Activated CD4-positive, alpha-beta T cell treated with anti-CD3 and anti-CD28 coated beads, Interleukin-2, amount 10 ng/mL, durations not matched to agents 24 days and 14 days (primary cell): ENCODE measurements at places on chromosomes 16 and 17. TPM values are rescaled to one million over a fixed set of nuclear protein-coding genes. Genes with fewer than 3 reads are reported as not detected.

GRCh38 chr16:11056090-11056992 lies 112.0 kb downstream of the CLEC16A start:
- H3K27me3 ChIP-seq = no peaks in the 10 kb centered on the region
- peaks cover 61% of the 10 kb centered on the region for H3K4me1 ChIP-seq
- peak overlapping the region; percentile 64 for H3K27ac ChIP-seq
- H3K4me3 ChIP-seq = peak overlapping the region; percentile 34
- no peak for DNase-seq
- peaks cover 50% of the 10 kb centered on the region for H3K36me3 ChIP-seq

GRCh38 chr16:63947022-63947421 lies 1174.8 kb downstream of the CDH11 start:
- no peak for DNase-seq
- no peaks in the 10 kb centered on the region for H3K4me1 ChIP-seq
- H3K27me3 ChIP-seq = no peaks in the 10 kb centered on the region
- H3K36me3 ChIP-seq = no peaks in the 10 kb centered on the region
- H3K4me3 ChIP-seq = no peak overlapping the region

- no peak overlapping the region for H3K27ac ChIP-seq
- DNase-seq = no peak
- H3K36me3 ChIP-seq = no peaks in the 10 kb centered on the region
- no peaks in the 10 kb centered on the region for H3K27me3 ChIP-seq
- no peak overlapping the region for H3K4me3 ChIP-seq
- no peaks in the 10 kb centered on the region for H3K4me1 ChIP-seq
Measured at GRCh38 chr16:88299751-88300462, 82.9 kb upstream of the ZNF469 start.

CACNG1 gene
- total RNA-seq = not detected in 2 replicates

DNA sequence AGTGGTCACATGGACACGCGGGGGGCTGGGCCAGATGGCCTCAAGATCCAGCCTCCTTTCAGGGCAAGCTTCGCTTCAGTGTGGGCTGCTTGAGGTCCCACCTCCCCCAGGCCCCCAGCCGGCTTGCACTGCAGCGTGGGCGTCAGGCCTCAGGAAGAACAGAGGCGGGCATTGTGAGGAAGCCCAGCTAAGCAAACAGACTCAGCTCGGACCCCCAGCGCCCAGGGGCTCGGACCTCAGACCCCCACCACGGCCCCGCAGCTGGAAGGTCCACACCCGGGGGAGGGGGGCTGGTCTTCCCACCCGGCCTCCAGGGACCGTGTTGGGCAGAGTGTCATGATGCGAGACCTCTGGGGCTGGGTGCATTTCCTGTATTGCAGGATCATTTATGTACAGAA lies 24.7 kb upstream of the ZNF469 start:
- H3K27ac ChIP-seq = no peak overlapping the region
- DNase-seq = no peak
- no peaks in the 10 kb centered on the region for H3K4me1 ChIP-seq

- H3K27ac ChIP-seq = no peak overlapping the region
- H3K27me3 ChIP-seq = no peaks in the 10 kb centered on the region
- no peaks in the 10 kb centered on the region for H3K36me3 ChIP-seq
- H3K4me3 ChIP-seq = no peak overlapping the region
- no peak for DNase-seq
Measured at GRCh38 chr16:24855678-24856077, 9.9 kb downstream of the SLC5A11 start.

GRCh38 chr17:75020331-75021110 lies 8.1 kb downstream of the MRPL58 start:
- no peaks in the 10 kb centered on the region for H3K27me3 ChIP-seq
- H3K4me3 ChIP-seq = no peak overlapping the region
- peaks cover 9% of the 10 kb centered on the region for H3K4me1 ChIP-seq
- peaks cover 54% of the 10 kb centered on the region for H3K36me3 ChIP-seq
- H3K27ac ChIP-seq = no peak overlapping the region

- H3K27me3 ChIP-seq = peaks cover 35% of the 10 kb centered on the region
- peaks cover 3% of the 10 kb centered on the region for H3K36me3 ChIP-seq
- H3K4me1 ChIP-seq = peaks cover 13% of the 10 kb centered on the region
- H3K4me3 ChIP-seq = peak overlapping the region; percentile 73
- H3K27ac ChIP-seq = no peak overlapping the region
- DNase-seq = peak; percentile 65
Measured at GRCh38 chr17:385178-385835, 32.7 kb upstream of the RPH3AL start.

GRCh38 chr17:6914711-6915110 lies 81.1 kb upstream of the ALOX12 start:
- H3K27ac ChIP-seq = no peak overlapping the region
- H3K4me1 ChIP-seq = peaks cover 20% of the 10 kb centered on the region
- peak overlapping the region; percentile 11 for H3K4me3 ChIP-seq
- H3K27me3 ChIP-seq = peaks cover 32% of the 10 kb centered on the region
- no peaks in the 10 kb centered on the region for H3K36me3 ChIP-seq

DNA sequence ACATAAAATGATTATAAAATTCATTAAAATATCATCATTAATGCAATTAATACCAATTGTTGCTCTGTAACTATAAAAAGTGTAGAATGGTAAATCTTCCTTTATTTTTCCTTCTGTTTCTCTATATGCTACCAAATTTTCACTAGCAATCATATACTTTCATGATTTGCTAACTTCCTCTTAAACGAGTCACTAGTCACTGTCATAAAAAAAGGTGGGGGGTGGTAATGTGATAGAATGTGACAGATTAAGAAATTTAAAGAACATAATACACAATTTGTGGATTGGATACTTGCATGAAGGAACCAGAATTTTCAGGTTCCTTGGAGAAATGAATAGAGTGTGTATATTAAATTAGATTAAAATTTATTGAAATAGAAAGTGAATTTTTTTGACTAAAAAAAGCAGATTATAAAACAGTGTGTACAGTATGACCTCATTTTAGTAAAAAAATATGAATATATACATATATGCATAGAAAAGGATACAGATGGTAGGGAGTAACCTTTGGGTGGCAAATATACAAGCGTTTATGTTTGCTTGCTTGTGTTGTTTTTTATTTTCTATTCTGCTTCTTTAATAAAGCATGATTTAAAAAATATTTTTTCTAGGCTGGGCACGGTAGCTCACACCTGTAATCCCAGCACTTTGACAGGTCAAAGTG lies 56.7 kb upstream of the C17orf78 start:
- DNase-seq = no peak
- H3K27me3 ChIP-seq = no peaks in the 10 kb centered on the region
- no peak overlapping the region for H3K27ac ChIP-seq
- no peaks in the 10 kb centered on the region for H3K4me1 ChIP-seq
- peaks cover 24% of the 10 kb centered on the region for H3K36me3 ChIP-seq

ZG16 gene
- total RNA-seq = not detected in 2 replicates

- H3K36me3 ChIP-seq = peaks cover 51% of the 10 kb centered on the region
- no peak overlapping the region for H3K4me3 ChIP-seq
- H3K27ac ChIP-seq = no peak overlapping the region
- no peaks in the 10 kb centered on the region for H3K4me1 ChIP-seq
- no peaks in the 10 kb centered on the region for H3K27me3 ChIP-seq
- DNase-seq = no peak
Measured at GRCh38 chr16:14600164-14600563, 29.9 kb downstream of the PARN start.

DNA sequence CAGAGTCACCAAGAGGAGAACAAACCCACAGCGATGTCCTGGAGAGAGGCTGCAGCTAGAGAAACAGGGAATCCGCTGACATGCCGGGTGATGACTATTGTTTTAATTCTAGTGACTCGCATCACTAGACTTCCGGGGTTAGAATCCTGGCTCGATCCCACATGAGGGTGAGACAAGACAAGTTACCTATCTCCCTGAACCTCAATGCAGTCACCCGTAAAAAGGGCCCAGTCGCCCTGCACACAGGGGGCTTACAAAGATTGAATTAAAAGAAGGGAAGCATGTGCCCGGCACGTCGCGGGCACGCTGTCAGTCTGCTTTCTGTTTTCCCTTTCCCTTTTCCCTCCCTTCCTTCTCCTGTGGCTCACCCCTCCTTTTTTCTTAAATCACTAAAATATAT lies 212.9 kb upstream of the FOXF1 start:
- peaks cover 61% of the 10 kb centered on the region for H3K27me3 ChIP-seq
- H3K36me3 ChIP-seq = no peaks in the 10 kb centered on the region
- H3K4me1 ChIP-seq = no peaks in the 10 kb centered on the region
- H3K27ac ChIP-seq = no peak overlapping the region
- no peak for DNase-seq

HYDIN gene
- not detected in 2 replicates for total RNA-seq

DNA sequence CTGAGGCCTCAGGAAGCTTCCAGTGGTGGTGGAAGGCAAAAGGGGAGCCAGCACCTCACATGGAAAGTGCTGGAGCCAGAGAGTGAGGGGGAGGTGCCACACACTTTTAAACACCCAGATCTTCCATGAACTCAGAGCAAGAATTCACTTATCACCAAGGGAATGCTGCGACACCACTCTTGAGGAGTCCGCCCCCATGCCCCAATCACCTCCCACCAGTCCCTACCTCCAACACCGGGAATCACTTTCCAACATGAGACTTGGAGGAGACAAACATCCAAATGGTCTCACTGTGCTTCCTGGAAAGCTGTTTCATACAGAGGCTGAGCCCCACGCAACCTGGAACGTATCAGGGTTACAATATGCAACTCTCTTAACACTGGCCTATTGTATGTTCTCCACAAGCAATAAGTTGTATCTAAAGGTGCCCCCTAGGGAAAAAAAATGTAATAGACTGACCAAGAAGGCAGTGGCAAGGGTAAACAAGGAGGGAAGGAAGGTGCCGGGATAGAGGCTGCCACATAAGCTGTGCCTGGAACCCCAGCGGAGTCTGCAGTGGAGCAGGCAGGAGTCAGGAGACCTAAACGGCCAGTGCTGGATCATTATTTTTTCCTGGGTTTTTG lies 106.7 kb upstream of the FOXF1 start:
- no peak overlapping the region for H3K4me3 ChIP-seq
- H3K4me1 ChIP-seq = no peaks in the 10 kb centered on the region

GRCh38 chr17:80632046-80632581 lies 87.5 kb downstream of the RPTOR start:
- DNase-seq = no peak
- H3K4me3 ChIP-seq = no peak overlapping the region
- peaks cover 26% of the 10 kb centered on the region for H3K4me1 ChIP-seq
- H3K27ac ChIP-seq = no peak overlapping the region

RAMP2 gene
- total RNA-seq = not detected in 2 replicates

FADS6 gene
- not detected in 2 replicates for total RNA-seq

DNA sequence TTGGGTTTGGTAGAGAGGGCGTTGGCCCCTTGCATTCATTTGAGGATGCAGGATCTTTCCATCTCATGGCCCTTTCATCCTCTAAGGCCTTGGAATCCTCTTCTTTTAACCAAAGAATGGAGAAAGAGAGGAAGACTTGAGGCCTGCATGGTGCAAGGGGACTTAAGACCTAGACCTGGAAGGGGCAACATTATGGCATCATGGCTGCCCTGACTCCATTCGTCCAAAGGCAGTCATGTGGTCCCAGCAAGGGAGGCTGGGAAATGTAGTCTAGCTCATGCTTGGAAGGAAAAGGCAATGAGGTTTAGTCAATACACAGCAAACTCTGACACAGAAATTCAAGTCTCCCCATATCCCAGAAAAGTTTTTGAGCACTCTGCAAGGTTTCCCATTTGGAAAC lies 30.7 kb upstream of the CDRT4 start:
- H3K27ac ChIP-seq = no peak overlapping the region
- no peaks in the 10 kb centered on the region for H3K27me3 ChIP-seq
- H3K36me3 ChIP-seq = peaks cover 18% of the 10 kb centered on the region
- H3K4me3 ChIP-seq = no peak overlapping the region
- DNase-seq = no peak

USP6 gene
- 0.02 TPM in 2 replicates for total RNA-seq

DNA sequence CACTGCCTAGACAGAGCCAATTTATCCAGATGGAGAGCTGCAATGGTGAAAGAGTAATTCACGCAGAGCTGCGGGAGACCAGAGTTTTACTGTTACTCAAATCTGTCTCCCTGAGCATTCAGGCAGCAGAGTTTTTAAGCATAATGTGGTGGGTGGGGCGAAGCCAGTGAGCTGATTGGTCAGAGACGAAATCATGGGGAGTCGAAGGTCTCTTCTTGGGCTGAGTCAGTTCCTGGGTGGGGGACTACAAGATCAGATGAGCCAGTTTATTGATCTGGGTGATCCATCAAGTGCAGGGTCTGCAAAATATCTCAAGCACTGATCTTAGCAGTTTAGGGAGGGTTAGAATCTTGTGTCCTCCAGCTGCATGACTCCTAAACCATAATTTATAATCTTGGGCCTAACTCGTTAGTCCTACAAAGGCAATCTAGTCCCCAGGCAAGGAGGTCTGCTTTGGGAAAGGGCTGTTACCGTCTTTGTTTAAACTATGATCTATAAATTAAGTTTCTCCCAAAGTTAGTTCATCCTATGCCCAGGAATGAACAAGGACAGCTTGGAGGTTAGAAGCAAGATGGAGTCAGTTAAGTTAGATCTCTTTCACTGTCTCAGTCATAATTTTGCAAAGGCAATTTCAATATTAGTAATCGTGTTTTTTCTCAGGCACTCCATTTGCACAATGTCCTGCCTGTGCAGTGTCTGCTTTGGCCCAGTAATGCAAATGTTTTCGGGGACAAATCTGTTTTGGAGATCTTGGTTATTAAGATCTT lies 27.0 kb downstream of the PIGL start:
- H3K4me1 ChIP-seq = peaks cover 7% of the 10 kb centered on the region
- DNase-seq = no peak
- peaks cover 19% of the 10 kb centered on the region for H3K36me3 ChIP-seq
- no peak overlapping the region for H3K4me3 ChIP-seq
- no peak overlapping the region for H3K27ac ChIP-seq

OXLD1 gene
- 52.8 and 57.8 TPM in 2 replicates for total RNA-seq

NOG gene
- total RNA-seq = 0.09 and 0.21 TPM in 2 replicates

GRCh38 chr17:66730461-66730923 lies 104.4 kb upstream of the CACNG5 start:
- H3K27me3 ChIP-seq = no peaks in the 10 kb centered on the region
- H3K4me1 ChIP-seq = peaks cover 17% of the 10 kb centered on the region
- H3K4me3 ChIP-seq = no peak overlapping the region

DNA sequence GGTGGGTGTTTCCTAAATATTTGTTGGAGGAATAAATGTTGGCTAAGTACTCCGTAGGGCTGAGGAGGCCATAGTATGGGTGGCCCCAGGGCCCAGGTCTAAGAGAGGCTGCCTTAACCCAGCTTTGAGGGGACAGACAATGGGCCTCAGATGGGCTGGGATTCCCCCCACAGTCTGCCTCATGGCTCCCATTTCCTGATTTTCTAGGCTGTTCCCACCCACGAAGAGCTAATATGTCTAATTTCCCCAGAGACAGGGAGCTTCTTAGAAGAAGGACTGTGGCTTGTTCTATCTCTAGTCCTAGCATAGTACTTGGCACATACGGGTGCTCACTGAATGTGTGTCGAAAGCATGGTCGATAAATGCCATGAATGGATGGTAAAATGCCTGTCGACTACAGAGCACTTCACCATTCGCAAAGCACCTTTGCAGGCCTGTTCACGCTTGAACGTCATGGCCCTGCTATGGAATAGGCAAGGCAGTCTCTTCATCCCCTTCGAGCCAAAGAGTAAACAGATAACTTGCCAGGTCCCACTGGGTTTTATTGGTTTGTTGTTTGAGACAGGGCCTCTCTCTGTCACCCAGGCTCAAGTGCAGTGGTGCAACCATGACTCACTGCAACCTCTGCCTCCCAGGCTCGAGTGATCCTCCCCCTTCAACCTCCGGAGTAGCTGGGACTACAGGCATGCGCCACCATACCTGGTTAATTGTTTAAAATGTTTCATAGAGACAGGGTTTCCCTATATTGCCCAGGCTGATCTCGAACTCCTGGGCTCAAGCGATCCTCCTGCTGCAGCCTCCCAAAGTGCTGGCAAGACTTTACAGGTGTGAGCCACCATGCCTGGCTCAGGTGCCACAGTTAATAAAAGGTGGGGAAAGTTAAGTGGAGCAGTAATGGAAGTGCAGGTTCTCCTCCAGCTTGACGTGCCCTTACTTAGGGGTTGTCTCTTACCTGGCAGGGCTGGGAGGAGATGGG lies 9.7 kb downstream of the CHAD start:
- H3K4me3 ChIP-seq = no peak overlapping the region
- no peak for DNase-seq
- no peaks in the 10 kb centered on the region for H3K36me3 ChIP-seq
- H3K27ac ChIP-seq = no peak overlapping the region
- no peaks in the 10 kb centered on the region for H3K4me1 ChIP-seq

DOC2B gene
- 0.98 and 1.0 TPM in 2 replicates for total RNA-seq
